ENCODE measurements at places on chromosomes 3 and 15.
A peak's percentile ranks its signal among the peaks of the same experiment; 100 is the strongest.

GRCh38 chr3:10962481-10963036 lies 30.0 kb upstream of the SLC6A1 start:
- DNase-seq, result peak; percentile 83

GRCh38 chr3:69121950-69122349 lies 445 bp downstream of the LMOD3 start:
- no peak for DNase-seq

- no peak for DNase-seq
Observed at GRCh38 chr15:93491291-93491690, 402.3 kb upstream of the RGMA start.

- no peak for DNase-seq
Observed at GRCh38 chr15:49036650-49037545, 9.3 kb downstream of the SECISBP2L start.

DNA sequence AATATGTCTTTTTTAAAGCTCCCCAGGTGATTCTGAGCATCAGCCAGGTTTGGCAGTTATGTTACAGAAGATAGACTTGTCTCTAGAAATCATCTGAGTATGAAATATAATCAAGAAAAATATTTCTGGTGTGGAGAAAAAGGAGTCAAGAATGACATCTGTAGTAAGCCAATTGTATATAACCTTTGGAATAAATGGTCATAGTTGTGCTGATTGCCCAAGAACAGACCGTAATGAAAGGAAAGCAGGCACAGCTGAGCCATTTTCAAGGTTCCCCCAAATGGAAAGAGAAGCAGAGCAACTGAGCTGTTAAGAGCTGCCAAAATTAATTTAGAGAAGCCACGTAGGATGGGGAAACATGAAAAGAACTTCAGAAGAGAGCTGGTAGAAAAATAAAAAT lies 26.6 kb downstream of the GOLM2 start:
- no peak for DNase-seq

GRCh38 chr3:139187648-139188047 lies 143.0 kb upstream of the PRR23C start:
- DNase-seq, result no peak

DNA sequence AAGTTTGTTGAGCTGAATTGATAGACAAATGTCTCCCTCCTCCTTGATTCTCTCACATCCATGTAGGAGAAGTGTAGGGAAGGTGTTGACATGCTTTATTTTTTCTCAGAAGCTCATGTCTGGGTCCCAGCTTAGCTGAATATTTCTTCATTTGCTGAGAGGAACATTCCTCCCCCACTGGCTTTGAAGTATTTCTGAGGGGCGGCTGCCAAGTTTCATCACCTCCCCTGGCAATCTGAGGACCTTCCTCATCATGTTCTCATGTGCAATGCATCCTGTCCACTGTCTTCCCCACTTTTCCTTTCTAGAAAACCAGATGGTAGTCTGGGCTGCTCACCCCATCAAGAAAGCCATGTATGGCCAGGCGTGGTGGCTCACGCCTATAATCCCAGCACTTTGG lies 168.9 kb upstream of the RGMA start:
- no peak for DNase-seq

GRCh38 chr15:52439470-52439869 lies 89.2 kb downstream of the MYO5A start:
- no peak for DNase-seq

DNA sequence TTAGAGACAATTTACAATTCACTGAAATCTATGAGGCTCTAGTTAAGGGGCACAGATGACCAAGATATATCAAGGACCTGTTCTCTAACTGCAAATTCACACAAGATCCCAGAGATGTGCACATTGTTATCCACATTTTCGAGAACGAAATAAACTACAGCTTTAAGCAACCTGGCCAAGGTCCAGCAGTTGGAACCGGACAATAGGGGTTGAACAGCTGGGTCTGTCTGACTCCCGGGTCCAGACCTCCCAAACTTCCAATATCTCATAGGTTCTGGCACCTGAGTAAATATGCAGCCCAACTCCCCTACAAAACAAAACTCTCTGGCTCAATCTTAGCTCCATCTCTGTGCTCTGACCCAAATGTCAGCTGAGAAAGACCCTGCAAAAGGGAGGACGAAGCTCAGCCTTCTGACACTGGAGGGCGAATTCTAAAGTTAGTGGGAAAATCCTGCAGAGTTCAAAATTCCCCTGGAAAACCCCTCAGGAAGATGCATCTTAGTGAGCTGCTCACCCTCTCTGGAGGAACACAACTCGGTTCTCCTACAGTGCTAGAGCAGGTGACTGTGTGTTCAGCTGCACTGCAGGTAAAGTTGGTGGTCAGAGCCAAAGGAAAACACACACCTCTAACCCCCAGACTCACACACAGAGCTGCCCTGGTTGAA lies 14.2 kb upstream of the SPATA12 start:
- DNase-seq, result no peak

DNA sequence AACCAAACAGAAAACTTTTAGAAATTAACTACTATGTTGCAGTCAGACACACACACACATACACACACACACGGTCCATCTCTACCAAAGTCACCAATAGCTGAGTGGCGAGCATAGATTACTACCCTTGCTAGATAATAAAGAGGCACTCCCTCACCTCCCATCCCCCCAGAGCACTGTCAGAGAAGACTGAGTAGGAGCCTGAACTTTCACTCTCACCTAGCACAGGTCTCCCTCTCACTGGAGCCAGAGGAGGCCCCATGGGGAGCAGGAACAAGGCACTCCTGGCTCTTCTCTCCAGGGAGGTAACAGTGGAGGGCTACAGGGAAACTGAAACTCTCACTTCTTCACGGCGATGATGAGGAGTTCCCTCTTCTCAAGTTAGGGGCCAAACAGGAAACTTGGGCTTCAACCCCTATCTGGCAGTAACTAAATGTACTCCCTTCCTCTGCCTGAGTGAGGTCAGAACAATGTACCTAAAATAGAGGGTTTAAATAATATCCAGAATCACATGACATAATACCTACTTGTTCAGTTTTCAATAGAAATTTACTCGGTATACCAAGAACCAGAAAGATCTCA lies 975.3 kb upstream of the GBE1 start:
- no peak for DNase-seq

DNA sequence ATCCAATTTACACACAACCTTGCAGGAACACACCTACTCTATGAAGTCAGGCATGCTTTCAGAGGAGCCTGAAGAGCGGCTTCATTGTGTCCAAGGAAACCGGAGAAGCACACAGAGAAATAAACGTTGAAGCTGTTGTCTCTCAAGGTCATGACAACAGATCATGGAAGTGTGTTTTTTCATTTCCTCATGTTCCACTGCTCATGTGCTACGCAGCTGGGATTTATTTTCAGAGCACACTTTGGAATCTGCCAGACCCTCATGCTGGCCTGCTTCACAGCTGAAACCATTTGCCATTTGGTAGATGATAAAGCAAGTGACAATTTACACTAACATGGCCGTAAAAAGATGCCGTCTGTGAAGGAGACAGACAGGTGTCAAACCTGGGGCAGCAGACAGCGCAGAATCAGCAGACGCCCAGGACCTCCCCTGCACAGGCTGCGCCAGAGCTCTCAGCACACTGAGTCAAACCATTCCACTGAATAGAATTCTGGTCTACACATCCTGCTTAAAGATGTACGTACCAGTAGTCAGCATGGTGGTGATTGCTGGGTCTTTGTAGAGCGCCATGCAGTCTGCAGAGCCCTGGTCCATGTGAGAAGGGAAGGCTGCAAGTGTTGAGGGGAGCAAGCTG lies 99.3 kb downstream of the ARNT2 start:
- no peak for DNase-seq

DNA sequence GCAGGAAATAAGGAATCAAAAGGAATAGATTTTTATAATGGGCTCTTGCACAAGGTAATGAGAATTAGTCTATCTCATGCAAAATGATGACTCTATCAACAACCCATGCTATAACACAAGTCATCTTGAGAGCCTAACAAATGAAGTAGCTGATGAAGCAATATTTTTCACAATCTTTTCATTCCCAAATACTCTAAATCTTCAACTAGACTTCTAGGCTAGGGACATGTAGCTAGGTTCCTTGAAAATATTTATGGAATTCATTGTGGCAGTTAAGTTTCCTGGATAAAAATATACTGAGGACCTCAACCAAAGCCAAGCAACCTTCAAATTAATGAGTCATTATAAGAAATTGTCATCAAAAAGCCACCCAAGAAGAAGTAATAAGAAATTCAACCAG lies 55.4 kb downstream of the DCBLD2 start:
- no peak for DNase-seq
